ENCODE measurements at places on chromosomes 6 and 20.

- DNase-seq, result no peak
These were observed 143.6 kb downstream of the ALDH8A1 start for GRCh38 chr6:134806180-134806798.

- DNase-seq, result no peak
These were observed 226.3 kb downstream of the RNF144B start for GRCh38 chr6:18613319-18613925.

- DNase-seq, result peak; percentile 20
These were observed 117.0 kb downstream of the RTN4IP1 start for GRCh38 chr6:106512048-106512967.

GRCh38 chr20:8132484-8133309 is 631 bp downstream of the PLCB1 start:
- DNase-seq, result no peak

GRCh38 chr6:18115356-18115755 is 7.1 kb downstream of the NHLRC1 start:
- no peak for DNase-seq

GRCh38 chr6:159181914-159182313 is 12.7 kb downstream of the FNDC1 start:
- DNase-seq, result no peak

GRCh38 chr20:62958388-62959100 is 6.0 kb downstream of the SLC17A9 start:
- no peak for DNase-seq

DNA sequence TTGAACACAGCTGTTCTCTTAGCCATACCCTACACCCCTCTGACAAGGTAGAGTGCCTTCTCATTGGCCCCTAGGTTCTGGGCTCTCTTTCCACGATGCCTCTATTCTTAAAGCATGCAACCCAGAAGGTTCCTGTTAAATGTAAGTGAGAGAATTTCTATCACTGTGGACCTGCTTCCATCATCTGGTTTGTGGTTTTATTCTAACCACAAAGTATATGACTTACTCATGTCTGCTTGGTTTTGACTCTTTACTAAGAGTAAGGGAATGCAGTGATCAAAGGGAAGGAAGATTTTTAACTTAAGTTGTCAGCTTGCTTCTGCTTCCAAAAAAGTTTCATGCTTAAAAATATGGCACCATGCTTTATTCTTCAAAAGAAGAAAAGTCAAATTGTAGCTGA is 80.2 kb downstream of the ANKEF1 start:
- no peak for DNase-seq

GRCh38 chr20:15673206-15673605 is 900.0 kb downstream of the KIF16B start:
- no peak for DNase-seq

DNA sequence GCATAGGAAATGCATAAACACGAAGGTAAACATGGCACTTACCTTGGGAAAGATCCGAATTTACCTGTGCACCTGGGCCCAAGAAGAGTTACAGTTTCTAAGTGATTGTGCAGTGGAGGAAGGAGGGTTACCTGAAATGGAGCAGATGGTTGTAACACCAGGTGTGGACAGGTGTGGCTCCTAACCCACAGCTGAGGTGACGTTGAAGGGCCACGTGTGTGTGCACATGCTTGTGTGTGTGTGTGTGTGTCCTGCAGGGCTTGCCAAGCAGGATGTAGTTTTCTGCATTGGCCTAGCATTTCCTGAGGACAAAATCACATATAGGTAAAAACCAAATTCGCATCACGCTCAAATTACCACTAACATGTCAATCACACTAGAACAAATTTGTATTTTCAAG is 240.8 kb downstream of the ANKRD60 start:
- DNase-seq, result no peak

DNA sequence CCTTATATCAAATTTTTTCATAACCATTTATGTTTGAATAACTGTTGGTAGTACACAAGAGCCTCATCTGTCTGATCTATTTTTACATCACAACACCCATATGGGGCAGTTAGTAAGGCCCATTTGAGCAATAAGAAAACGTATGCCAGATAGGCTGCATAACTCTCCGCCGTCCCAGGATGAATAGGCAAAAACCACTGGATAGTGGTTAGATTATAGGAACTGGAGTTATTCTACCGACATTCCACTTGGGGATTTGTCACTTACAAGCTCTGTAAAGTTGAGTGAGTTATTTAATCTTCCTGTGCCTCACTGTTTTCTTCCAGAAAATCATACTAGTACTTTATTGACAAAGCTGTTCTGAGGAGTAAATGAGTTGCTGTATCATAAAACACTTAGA is 881.9 kb downstream of the QKI start:
- DNase-seq, result no peak

GRCh38 chr6:125296471-125296870 is 5.3 kb downstream of the HDDC2 start:
- DNase-seq, result no peak

GRCh38 chr20:41457173-41457857 is 90.7 kb upstream of the EMILIN3 start:
- no peak for DNase-seq

DNA sequence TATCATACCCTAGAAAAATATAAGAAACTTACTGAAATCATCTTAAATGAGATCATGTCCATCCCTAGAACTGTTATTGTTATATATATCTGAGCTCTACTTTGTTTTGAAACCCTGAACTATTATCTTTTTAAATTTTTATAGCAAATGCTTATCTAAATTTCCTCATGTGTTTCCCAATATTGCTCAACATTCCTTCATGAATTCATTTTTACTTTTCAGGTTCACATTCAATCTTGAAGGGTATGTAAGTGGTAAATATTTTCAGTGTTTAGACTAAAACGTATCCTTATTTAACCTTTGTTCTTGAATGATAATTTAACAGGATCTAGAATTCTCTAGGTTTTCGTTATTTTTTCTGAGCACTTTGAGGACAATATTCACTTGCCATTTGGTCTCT is 23.9 kb downstream of the PDE7B start:
- DNase-seq, result no peak

DNA sequence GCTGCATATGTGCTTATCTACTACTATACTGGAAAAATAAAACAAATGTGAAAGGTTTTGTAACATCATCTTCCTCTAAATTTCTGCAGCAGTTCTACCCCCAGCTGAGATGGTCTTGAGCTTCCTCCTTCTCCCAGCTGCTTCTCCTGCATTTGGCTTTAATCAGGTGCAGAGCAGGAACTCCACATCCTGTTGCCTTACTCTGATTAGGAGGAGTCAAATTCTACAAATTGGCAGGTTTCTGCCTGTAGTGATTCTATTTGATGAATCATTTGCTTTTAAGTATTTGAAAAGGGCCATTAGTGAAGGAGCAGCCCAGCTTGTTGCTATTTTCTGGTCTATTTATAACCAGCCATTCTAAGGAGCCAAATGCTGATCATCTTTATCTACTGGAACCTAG is 224.5 kb downstream of the GMDS start:
- no peak for DNase-seq

GRCh38 chr6:168216751-168217191 is 102.8 kb downstream of the DACT2 start:
- no peak for DNase-seq

- no peak for DNase-seq
These were observed 157.9 kb upstream of the PDE10A start for GRCh38 chr6:165820934-165821333.

DNA sequence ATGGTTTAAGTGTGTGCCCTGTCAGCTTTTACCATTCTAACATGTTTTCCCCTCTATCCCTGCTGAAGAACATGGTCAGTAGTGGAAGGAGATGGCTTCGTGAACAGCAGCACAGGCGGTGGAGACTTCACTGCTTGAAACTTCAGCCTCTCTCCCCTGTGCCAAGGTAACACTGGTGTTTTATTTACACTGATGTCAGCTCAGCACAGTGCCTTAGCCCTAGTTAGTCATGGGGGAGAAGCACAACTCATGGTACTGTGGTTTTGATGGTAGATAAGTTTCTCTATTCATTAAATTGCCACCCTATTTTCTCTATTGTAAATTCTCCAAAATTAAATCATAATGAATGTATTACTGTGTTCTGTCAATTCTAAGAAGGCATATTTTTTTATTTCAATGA is 56.6 kb downstream of the MTHFD1L start:
- DNase-seq, result no peak

- no peak for DNase-seq
These were observed 25.0 kb downstream of the ANGPT4 start for GRCh38 chr20:891058-891705.

- no peak for DNase-seq
These were observed 37.4 kb upstream of the KCNB1 start for GRCh38 chr20:49519777-49520359.

GRCh38 chr20:5065879-5066383 is 53.8 kb downstream of the PCNA start:
- no peak for DNase-seq

DNA sequence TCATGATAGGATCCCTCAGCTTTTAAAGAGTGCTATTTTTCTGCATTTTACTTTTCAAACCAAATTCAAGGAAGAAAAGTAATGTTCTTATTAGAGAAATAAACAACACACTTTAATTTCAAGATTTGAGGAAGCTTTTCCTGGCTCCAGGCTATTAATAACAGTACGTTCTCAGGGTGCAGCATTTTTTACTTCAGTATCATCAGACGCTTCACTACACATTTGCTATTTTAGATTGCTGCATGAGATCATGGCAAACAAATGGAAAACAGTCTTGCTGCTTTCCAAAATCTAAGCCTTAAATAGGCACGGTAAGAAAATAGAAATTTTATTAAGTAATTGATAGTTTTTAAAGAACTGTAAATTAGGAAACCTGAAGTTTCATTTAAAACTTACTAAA is 253.6 kb upstream of the EXOC2 start:
- no peak for DNase-seq
